ENCODE measurements at places on chromosomes 5 and 9.
A peak's percentile ranks its signal among the peaks of the same experiment; 100 is the strongest.

DNA sequence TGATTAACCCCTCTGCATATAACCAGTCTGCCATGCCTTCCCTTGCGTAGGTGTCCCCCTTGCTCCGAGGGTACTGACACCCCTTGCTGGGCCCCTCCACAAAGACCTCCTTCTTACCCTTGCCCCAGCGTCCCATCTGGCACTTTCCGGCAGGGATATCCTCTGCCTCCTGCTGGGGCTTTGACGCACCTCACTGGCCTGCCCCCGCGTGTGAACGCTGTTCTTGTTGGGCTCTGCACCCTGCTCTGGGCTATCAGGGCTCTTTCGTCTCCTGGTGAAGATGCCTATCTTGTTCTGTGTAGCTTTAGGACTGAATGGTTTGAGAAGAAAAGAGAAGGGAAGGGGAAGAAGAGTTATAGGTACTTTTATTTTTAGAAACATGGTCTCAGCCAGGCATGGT lies 53.0 kb downstream of the SUB1 start:
- no peak for DNase-seq

DNA sequence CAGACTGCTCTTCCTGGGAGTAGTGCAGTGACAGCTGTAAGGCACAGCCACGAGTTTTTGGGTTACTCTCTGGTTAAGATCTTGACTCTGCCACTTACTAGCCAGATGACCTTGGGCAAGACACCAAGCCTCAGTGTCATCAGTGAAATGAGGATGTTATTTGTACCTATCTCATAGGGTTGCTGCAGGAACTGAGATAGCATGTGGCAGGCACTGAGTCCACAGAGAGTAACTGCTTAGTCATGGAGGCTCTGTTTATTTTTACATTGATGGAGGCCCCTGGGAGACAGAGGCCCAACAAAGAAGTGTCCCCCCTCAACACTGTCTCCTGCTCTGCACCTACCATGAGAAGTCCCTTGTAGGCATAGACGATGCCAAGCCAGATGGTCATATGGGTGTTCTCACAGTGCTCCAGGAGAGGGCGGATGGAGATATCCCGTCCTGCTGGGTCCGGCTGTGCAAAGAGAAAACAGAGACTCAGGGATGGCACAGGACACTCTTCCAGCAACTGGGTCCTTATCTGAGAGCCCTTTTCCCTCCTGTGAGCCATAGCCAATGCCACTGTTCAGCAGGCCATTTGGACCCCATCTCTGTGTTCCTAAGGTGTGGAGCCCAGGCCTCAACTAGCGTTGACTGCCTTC lies 55.4 kb upstream of the TBC1D2 start:
- no peak for DNase-seq

DNA sequence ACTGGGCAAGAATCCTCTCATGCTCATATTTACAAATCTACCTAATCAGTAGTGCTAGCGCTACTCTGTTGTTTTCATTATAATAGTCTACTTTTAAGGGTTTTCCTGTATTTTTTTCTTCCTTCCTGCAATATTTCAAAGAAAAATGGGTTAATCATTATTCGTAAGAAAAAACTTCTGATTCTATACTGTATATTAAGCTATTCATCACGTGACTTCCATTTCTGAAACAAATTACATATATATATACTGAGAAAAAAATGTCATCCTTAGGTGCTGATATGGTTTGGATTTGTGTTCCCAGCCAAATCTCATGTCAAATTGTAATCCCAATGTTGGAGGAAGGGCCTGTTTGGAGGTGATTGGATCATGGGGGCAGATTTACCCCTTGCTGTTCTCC lies 197.0 kb downstream of the FBXL17 start:
- no peak for DNase-seq

GRCh38 chr9:13690595-13690994 lies 411.1 kb upstream of the MPDZ start:
- no peak for DNase-seq

DNA sequence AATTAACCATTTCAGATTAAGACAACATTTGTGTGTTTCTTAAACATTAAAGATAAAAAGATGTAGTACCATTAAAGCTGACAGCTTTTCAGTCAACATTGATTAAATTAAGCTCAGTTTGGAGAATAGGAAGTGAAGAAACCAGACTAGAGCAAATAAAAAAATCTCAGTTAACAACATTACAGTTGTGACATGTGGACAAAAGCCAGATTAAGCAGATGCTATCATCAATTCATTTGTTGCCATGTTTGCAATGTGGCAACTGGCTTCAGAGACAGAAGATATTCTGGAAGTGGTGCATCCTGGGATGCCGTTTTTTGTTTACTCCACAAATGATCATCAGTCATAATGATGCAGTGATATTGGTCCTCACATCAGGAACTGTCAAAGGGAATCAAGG lies 70.3 kb upstream of the CNTLN start:
- DNase-seq, result no peak

GRCh38 chr5:132419502-132420468 lies 50.3 kb downstream of the SLC22A5 start:
- DNase-seq, result peak; percentile 60

DNA sequence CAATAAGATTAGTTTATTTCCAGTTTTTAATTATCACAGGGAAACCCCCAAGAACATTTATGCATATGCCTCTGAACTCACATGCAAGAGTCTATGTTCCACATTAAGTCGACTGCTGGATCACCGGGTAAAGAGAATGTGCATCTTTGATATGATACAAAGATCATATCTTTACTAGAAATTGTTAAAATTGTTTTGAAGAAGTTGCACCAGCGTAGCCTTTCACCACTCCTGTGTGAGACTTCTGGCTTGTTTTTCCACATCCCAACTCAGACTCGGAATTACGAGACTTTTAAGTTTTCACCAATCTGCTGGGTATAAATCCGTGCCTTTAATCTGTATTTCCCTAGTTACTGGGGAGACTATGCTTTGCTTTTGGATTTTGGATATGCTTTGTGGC lies 113.2 kb downstream of the CEMIP2 start:
- DNase-seq, result no peak

- DNase-seq, result no peak
Observed at GRCh38 chr5:78587775-78588291, 60.7 kb downstream of the LHFPL2 start.

- no peak for DNase-seq
Observed at GRCh38 chr5:140324617-140325241, 21.7 kb downstream of the HBEGF start.

GRCh38 chr5:155699385-155699784 lies 627.6 kb upstream of the SGCD start:
- DNase-seq, result no peak

GRCh38 chr9:124629600-124629999 lies 122.4 kb upstream of the NR5A1 start:
- DNase-seq, result peak; percentile 29

GRCh38 chr9:136546697-136547501 lies 1.1 kb upstream of the NOTCH1 start:
- no peak for DNase-seq

GRCh38 chr9:20550326-20550725 lies 72.0 kb downstream of the MLLT3 start:
- DNase-seq, result no peak

DNA sequence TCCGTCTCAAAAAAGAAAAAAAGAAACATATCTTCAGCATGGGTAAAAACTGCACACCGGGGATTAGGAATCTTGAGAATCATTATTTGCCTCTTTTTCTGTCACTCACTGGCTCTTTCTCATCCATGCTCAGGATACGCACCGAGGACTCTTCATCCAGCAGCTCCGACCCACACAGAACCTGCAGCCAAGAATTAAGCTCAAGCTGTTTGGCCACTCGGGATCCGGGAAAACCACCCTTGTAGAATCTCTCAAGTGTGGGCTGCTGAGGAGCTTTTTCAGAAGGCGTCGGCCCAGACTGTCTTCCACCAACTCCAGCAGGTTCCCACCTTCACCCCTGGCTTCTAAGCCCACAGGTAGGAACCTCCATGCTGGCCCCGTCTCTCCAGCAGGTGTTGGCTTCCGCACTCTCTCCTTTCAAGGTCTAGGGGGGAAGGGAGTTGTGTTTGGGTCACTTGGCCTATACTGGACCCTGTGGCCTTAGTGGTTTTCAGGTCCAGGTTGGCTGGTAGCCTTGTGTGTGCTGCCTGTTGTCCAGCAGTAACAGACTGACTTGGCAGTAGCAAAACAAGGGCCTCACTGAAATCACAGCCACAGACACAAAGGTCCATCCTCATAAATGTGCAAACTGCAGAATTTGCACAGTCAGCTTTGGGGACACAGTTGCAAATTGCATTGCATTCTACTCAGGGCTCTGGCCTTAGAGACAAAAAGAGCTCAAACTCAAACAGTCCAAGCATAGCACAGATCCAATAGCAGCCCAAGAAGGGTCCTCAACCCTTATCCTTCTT lies 44.5 kb upstream of the CTSL start:
- no peak for DNase-seq

DNA sequence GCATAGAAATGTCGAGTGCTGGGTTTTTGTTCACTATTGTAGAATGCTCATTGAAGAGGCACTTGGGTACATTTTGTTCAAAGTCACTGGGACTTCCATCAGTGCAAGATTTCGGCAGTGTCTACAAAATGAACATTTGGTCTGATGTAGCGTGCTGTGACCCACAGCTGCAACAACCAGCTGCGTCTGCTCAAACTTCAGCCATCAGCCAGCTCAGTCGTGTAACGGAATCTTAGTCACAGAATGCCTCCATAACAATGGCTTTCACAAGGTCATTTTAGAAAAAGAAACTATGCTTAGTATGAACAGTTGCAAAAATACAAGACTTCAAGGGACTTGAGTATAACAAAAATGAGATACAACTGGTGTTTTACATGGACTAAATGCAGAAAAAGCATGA lies 828.1 kb upstream of the GRAMD2B start:
- DNase-seq, result no peak

DNA sequence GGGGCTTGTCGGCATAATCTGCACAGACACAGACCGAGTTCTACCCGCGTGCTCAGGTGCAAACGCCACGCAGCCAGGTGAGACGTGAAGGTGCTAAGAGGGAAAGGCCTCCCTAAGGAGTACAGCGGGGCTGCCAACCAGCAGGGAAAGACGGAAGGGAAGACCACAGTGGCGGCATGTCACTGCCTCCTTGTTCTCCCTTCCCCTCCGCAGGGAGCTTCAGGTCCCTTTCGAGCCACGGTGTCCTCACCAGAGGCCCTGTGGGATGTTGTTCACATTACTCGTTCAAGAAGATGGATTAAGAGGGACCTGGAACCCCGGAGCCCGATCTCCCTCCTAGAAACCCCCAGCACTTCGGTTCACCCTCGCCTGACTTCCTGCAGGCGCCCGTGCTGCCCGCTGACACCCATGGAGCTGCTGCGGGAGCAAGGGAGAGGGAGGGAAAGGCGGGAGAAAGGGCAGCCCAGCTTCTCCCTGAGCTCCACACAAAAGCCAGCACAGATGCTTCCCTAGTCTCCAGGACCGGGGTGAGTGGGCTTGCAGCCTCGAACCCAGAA lies 686 bp downstream of the BRD9 start:
- peak; percentile 71 for DNase-seq

DNA sequence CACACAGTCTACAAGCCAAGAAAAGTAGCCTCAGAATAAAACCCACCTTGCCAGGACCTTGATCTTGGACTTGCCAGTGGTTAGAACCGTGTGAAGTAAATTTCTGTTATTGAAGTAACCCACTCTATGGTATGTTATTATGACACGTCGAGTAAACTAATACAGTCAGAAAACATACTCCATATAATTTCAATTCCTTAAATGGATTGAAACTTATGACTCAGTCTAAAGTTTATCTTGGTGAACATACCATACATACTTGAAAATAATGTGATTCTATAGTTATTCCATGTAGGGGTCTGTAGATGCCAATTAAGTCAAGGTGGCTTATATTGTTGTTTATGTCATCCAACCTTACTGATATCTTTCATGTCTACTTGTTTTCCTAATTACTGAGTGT lies 950.7 kb downstream of the TLE4 start:
- no peak for DNase-seq

GRCh38 chr9:81213456-81213855 lies 475.9 kb downstream of the TLE1 start:
- no peak for DNase-seq

GRCh38 chr5:159452480-159453167 lies 122.3 kb upstream of the IL12B start:
- DNase-seq, result no peak

- DNase-seq, result no peak
Observed at GRCh38 chr5:127061537-127061936, 11.8 kb downstream of the C5orf63 start.

DNA sequence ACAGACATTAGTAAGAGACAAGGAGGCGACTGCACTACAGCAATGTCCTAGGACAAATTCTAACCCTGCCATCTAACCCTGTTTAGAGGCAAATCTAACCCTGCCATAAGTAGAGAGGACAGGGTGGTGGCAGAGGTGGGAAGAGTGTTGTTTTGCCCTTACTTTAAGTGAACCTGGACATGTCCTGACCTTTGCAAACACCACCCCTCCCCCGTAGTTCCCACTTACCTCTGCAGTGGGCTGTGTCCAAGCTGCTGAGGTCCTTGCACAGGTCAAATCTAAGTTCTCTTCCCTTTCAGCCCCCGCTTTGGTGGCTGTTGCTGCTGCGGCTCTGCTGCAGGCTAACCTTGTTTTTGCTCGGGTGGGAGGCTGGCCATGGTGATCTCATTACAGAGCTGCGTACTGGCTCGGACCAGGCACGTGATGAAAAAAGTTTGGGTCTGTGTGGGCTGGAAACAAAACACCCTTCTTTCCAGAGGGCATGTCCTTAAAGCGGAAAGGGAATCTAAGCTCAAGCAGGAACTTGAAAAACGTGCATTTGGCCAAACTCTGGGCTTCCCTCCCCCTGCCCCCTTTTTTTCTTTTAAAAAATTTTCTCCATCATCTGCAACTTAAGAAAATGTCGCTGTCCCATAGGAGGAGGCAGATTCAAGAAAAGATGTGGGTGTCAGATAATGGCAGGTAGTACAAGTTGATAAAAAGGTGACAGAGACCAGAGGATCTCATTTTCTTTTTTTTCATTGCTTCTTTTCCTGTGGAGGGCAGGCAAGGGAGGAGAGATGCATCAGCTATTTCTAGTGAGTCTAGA lies at the start of gene FAXDC2:
FAXDC2 (minus strand) TSS at position 349 of the 808 bp plus-strand sequence. CDS start 12,425 bp downstream, outside the sequence.
- DNase-seq, result no peak

DNA sequence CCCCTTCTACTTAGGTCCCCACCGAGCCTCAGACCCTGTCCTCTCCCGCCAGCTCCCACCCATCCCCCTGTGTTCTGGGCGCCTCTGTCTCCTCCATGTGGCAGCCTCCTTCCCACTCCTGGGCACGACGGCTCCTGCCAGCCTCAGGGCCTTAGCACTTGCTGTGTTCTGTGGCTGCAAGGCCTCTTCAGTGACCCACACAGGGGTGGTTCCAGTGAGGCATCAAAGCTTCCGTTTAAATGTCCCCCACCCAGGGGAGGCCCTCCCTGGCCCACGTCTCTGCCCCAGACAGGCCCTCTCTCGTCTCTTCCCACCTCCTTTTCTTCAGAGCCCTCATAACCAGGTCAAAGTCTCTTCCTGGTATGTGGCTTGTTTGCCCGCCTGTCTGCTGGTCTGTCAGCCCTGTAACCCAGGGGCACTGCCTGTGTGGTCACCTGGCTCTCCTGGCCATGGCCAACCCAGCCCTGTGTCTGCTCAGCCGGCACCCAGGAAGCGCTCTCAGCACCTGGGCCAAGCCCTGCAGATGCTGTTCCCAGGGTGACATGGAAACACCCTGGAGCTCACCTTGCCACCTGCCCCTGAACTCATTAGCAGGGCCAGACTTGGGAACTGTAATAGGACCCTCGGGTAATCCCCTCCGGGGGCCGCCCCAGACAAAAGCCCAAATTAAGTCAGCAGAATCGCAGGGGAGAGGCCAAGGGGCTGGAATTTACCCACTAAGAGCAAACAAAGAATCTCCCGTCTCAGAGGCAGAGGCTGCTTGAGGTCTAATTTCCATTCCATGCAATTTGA lies 33.7 kb downstream of the LHX3 start:
- peak; percentile 55 for DNase-seq
